ENCODE measurements at places on chromosomes 6 and 20.

DNA sequence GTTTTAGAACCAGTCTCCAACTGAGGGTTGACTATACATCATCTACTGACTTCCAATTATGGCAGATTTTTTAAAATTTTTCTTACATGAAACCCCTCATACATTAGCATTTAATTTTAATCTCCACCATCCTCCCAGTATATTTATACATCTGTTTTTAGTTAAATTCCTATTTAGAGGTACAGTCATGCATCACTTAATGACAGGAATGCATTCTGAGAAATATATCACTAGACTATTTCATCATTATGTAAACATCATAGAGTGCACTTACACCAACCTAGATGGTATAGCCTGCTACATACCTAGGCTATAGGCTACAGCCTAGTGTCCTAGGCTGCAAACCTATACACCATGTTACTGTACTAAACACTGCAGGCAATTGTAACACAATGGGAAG is 316.7 kb upstream of the MARCKS start:
- DNase-seq = no peak

GRCh38 chr6:18485660-18486435 is 98.7 kb downstream of the RNF144B start:
- no peak for DNase-seq

DNA sequence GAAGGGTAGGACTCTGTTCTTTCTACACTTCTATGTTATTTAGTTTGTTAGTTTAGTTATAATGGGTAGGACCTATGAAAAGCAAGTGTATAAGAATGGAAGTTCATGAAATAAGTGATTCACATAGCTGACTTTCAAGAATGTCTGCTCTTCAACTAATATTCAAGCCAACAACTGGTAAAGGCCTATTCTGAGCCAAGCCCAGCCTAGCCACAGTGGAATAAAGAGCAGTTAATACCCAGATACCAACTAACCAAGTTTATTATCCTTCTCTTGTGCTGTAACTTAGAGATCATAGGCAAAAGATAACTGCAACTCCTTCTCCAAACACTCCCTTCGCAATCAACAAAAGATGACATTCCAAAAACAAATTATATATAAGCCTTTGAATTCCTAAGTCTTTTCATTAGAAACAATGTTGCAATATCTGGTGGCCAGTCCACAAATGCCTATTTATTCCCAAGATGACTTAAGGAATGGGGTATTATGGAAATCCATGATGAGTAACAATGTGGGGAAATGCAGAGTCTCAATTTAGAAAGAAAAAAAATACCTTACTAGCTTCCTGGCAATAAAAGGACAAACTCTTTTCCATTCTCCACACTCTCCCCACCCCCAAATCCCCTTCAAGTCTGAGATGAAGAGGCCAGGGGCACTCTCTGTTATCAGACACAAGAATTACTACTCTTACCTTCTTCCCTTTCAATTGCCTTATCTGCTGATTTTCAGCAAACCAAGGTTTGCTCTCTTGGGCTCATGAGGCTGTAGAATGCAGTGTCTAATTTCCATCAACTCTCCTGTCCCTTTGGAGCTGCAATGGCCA is 27.4 kb downstream of the BTBD9 start:
- DNase-seq = no peak

DNA sequence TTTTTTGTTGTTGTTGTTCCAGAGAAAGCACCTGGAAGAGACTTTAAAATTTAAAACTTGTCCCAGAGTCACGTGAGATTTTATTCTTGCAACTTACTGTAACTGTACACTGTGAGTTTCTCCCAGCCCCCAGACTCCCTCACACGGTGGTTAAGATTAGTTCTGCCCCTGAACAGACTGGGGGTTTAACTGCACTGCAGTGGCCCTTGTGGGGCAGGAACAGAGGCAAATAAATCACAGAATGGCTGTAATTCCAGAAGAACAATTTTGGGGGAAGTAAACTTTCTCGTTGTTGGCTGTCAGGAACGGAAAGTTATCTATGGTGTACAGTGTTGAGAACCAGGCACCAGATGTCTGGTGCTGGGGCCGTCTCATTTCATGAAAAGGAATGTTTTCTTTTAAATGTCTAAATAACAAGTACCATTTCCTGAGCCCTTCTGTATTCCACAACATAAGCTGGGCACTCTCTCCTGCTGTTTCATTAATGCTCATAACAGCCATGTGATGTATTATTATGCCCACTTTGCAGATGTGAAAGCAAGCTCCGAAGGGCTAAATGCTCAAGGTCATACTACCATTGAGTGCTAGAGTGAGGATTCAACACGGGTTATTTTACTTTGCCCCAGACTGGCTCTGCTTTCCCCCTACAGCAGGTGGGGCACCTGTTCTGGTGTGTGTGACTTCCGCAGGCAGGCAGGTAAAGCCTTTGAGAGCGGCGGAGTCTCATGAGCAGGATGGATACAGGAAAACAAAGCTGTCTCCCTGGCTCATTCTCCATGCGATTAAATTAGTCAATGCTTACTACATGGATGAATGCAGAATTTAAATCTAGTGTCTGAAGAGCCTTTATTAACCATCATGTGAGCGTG is 30.5 kb downstream of the CNKSR3 start:
- no peak for DNase-seq

DNA sequence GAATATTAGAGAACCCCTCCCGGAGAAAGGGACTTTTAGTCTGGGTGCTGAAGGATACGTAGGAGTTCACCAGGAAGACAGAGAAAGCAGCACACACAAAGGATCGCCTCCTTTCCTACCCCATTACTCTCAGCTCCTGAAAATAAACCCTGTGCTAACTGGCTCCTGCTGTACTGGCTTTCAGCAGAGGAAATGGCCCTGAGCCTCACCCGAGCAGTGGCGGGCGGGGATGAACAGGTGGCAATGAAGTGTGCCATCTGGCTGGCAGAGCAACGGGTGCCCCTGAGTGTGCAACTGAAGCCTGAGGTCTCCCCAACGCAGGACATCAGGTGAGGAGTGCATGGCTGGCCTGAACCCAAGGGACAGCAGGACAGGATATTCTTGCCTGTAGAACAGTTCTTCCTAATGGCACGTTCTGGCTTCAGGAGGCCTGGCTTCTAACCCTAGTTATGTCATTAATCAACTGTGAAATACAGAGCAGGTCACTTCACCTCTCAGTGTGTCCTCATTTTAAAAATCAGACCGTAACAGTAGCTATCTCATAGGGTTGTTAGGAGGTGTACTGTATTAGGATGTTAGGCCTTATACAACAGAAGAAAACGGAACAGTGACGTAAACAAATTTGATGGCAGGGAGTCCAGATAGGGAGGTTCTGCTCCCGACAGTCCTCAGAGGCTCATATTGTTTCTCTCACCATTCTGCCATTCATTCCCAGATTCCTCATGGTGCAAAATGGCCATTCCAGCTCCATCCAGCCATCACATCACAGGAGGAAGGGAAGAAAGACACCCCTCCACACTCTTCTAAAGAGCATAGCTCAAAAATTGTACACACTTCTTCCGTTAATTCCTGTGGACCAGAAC is 1.8 kb downstream of the RBCK1 start:
- no peak for DNase-seq

DNA sequence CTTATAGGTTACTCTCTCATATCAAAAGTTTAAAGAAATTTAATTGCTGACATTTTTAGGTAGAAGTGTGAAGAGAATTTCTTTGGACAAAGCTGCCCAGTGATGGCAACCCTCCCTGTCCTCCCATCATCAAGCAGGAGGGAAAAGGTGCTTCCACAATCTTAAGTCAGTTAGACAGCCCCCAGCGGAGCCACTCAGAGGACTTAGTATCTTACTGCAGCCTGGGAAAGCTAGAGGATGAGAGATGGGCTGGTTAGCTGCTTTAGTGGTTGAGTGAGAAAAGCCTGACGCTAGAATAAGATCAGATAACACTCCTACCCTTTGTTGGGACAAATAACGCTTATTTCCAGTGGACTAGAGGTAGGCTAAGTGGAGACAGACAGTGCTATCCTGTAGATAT is 227.1 kb downstream of the RFPL4B start:
- DNase-seq = no peak

GRCh38 chr6:163538331-163538730 is 123.8 kb downstream of the QKI start:
- DNase-seq = no peak

DNA sequence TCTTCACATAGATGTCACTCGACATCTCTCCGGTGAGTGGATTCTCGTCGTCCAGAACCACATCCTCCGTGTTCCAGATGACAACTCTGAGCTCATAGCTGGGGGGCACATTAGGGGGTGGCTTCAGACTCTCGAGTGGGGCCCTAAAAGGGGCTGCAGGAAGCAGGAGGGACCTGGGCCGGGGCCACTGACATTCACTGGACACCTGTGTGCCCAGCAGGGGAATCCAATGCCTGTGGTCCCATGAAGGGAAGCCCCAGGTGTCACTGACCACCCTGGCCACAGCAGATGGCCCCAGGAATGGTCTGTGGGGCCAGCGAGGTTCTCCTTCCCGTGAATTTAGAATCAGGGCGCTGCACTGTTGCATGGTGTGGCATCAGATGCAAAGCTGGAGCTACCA is 18.7 kb downstream of the ERGIC3 start:
- DNase-seq = no peak

DNA sequence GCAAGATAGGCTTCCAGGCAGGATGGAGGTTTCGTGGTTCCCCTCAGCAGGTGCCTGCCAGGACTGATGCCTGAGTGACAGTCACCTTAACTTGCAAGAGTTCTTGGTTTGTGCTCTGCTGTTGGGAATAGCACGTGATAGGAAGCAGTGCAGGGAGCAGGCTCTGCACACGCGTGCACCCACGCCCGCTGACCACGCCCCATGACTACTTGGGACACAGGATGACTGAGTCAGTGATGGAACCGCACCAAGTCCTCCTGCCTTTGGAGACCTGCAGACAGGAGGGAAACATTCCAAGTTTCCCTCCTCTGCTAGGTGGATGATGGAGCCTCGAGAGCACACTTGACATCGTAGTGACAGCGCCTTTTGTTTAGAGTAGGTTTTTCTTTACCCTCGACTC is 164.2 kb downstream of the DTNBP1 start:
- DNase-seq = no peak

GRCh38 chr6:35691027-35691824 is 2.5 kb upstream of the FKBP5 start:
- no peak for DNase-seq

GRCh38 chr6:145428706-145429105 is 306.6 kb downstream of the EPM2A start:
- DNase-seq = no peak

GRCh38 chr6:40179496-40179895 is 245.2 kb upstream of the MOCS1 start:
- DNase-seq = no peak

DNA sequence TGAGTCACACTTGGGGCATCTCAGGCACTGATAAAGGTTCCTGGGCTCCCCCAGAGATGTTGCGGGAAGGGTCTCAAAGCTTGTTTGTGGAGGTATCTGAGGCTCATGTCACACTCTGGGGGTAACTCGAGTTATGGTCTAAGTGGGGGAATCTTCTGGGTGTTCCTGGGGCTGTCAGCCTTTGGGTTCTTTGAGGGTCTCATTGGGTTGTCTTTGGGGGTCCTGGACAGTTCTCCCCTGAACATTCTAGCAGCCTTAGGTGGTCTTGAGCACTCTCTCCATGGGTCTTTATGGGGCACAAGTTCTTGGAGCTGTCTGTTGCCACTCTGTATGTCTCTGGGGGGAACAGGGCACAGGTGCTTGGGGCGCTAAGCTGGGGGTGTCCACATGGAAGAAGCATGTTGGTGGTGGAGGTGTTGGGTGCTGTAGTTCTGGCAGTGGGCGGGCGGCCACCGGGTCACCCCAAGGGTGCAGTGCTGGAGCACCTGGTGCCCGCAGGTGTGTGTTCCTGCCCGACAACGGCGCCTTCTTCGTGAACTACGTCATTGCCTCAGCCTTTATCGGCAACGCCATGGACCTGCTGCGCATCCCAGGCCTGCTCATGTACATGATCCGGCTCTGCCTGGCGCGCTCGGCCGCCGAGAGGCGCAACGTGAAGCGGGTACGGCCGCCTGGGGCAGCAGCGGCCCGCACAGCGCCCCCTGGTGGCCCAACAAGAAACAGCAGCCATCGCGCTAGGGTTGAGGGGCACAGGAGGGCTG is 7.1 kb upstream of the CAPN11 start:
- peak; percentile 71 for DNase-seq

DNA sequence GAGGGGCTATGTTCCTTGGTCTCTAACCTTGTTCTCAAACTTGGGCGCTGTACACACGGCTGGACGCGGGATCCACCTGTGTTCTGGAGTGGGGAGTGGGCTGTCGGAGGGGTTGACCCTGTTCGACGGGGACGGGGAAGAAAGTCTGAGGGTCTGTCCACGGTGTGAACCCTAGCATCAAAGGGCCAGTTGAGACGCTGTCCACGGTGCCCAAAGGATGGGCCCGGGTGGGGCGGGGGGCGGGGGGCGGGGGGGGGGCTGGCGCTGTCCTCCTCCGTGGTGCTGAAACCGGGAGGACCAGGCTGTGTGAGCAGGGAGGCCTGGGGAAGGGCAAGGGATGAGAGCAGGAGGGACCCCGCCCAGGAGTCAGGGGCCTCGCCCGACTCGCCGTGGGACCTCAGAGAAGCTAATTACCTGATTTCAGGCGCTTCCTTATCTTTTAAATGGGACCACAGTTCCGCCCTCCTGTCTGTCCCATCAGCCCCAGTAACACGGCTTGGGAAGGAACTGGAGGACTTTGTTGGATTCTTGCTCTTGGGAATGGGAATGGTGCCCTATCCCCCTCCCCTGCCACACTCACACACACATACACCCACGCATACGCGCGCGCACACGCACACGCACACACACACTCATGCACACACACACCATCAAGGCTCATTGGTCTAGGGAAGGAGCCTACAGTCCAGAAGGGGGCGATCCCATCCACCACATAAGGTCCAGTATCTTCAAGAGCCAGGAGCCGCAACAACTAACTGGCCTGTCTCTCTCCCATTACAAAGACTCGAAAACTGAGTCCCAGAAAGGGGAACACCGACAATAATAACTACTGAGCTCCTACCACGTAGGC is 1.0 kb upstream of the VSTM2L start:
- DNase-seq = peak; percentile 89

GRCh38 chr6:16909658-16910360 is 148.5 kb upstream of the ATXN1 start:
- no peak for DNase-seq

DNA sequence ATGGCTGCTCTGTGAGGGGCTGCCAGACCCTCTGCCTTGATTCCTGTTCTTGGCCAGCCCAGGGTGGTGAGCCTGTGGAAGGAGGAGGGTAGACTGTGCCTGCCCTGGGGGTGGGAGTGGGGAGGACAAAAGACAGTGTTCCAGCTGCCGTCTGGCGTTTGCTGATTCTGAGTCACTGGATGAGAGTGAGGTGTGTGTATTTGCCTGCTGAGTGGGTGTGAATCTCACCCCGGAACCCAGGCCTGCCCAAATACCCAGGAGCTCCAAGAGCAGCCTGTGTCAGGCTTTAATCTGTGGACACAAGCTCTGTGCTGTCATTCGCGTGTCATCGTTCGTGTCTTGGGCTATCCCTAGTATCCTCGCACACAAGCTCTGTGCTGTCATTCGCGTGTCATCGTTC is 2.6 kb upstream of the LKAAEAR1 start:
- DNase-seq = no peak

DNA sequence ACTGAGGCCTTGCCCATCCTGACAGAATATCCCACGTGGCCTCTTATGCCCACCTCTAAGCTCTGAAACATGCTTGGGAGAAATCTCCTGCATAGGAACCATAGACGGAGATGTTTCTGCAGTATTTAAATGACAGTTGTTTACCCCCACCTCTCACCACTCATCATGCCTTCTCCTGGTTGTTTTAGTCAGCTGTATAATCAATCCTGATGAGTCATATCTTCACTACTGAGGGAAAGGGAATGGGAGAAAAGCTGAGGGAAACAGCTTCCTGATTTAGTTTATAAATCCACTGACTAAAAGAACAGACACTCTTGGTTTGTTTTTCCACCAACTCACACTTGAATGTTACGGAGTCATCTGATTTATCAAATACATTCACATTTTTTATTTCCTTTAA is 113.2 kb upstream of the TENT5A start:
- peak; percentile 1 for DNase-seq
